ENCODE measurements at places on chromosomes 16 and 17.
A peak's percentile ranks its signal among the peaks of the same experiment; 100 is the strongest.

GRCh38 chr16:23519282-23519681, 9.0 kb upstream of the GGA2 start:
- no peak for DNase-seq

DNA sequence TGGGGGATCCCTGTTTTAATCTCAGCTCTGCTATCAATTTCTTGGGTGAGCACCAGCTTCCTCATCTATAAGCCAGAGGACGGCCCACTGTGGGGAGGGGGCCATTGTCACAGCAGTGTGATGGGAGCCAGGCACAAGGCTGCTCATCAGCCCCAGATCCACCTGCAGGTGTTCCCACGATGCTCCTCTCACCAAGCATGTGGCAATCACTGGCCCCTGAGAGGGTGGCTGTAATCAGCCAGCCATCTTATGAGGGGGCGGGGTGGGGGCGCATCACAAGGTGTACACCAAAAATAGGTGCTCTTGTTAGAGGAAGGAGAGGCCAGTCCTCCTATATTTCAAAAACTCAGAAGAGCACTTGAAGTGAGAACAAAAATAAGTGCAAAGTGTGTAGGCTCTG, 31.2 kb downstream of the HNF1B start:
- no peak for DNase-seq

GRCh38 chr17:6323626-6324356, 111.1 kb downstream of the AIPL1 start:
- DNase-seq, result no peak

DNA sequence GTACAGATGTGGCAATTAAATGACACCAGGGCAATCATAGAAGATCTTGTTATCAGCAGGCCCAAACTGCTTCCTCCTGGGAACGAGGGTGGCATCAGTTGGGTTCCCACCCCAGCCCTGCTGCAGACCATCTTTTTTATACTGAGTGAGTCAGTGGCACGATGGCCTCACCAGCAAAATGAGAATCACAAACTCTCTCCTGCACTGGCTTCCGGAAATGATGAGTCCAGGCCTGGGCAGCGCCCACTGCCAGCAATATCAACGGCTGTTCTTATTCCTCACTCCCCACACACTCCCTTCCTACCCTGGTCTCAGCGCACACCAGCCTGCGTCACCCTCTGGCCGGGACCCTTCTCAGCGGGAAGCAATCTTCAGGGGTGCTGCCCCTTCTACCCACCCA, 340.3 kb downstream of the FOXL1 start:
- DNase-seq, result no peak

DNA sequence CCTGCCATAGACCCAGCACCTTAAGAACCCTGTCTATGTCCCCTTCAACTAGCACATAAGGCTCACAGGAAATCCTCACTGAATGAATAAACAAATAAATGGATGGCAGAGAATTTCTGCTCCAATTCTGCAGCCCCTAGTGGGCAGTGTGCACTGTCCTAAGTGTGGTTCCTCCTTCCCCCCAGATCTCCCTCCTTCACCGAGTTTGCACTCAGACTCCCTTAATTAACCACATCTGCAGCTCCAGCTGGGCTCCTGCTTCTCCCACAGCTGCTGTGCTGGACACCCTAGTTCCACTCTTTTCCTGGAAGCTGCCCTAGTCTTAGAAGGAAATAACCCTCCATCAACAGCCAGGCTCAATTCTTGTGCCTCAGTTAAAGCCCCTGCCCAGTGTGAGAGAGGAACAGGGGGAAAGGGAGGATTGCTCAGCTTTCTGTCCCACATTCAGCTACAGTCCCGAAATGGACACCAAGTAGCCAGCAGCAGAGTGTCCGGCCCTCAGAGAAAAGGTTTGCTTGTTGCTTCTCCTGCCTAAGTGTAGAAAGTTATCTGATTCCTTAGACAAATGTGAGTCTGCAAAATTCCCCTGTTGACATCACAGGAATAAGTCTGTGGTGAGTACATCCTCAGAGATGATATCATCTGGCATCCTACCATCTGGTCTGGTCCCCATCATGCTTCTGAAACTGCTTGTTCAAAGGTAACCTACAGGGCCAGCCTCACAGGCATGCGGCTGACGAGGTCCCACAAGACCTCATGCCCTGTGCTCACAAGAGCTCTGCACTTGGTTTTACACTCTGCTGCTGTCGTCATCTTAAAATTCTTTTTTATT, 12.3 kb downstream of the LRRC3C start:
- DNase-seq, result no peak

DNA sequence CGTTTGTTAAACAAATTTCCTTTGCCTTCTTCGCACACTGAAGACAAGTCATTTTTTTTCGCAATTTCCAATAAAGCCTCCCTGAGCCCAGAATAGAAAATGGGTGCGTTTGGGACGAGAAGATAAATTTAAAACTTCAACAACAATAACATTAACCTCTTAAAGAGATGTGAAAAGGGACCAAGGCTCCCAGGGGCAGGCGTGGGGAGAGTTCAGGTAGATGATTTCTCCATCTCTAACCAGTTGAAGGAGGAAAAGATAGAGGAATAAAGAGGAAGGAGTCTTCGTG, 1.3 kb upstream of the HOXB4 start:
- DNase-seq, result no peak

DNA sequence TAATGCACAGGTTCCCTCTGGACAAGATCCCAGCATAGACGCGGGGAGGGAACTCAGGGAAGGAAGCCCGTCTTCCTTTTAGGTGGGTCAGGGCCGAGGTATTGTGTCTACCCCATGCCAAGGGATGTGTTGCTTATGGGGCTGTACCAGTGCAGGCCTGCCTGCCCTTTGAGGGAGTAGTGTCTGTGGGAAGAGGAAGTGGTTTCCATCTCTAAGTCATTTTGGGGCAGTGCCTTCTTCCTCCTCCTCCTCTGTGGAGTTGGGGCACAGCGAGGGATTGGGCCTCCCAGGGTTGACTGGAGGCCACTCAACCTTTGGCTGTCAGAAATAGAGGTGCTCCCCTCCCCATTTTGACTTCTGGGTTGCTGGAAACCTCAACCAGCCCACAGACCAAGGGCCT, 26.5 kb downstream of the GJD3 start:
- no peak for DNase-seq

GRCh38 chr16:65365732-65366715, 244.2 kb upstream of the CDH11 start:
- no peak for DNase-seq

DNA sequence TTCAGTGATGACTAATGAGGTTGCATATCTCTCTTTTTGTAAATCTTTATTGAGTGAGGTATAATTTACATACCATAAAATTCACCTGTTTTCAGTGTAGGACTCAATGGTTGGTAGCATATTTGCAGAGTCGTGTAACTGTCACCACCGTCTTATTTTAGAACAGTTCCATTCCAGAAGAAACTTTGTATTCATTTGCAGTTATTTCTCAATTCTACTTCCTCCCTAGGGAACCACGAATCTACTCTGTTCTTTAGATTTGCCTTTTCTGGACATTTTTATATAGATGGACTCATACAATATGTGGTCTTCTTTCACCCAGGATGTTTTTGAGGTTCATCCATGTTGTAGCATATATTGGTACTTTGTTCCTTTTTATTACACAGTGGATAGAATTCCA, 3.7 kb downstream of the FTO start:
- no peak for DNase-seq

DNA sequence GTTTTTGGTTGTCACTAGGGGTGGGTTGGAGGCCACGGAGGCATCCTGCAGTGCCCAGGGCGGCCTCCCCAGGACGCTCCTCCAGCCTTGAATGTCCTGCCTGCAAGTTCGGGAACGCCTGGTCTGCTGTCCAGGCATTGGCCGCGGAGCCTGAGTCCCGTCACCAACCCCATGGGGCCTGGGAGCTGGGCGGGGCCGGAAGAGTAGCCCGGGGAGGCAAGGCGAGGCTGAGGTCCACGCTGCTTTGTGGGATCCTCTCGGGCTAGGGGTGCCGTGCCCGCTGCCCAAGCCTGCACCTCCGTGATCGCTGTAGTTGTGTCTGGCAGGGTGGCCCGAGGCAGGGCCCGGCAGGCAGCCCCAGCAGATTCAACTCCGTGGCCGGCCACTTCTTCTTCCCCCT, 12.8 kb downstream of the TELO2 start:
- no peak for DNase-seq

- DNase-seq, result no peak
Measured at GRCh38 chr16:63806794-63807506, 1314.9 kb downstream of the CDH11 start.

DNA sequence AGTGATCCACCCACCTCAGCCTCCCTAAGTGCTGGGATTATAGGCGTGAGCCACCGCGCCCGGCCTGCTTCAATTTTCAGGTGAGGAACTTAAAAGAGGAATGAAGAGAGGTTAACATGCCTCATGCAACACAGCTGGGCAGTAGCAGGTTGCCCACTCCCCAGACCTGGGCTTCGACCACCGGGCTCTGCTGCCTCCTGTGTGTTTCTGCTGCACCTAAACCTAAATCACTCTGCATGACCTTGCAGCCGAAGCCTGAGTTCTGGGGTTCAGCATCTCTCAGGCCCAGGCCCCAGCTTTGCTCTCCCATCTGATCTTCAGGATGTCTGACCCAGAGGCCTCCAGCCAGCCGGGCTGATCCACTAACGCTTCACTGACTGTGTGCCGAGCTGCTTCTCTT, 112.6 kb downstream of the OR1D5 start:
- DNase-seq, result no peak

DNA sequence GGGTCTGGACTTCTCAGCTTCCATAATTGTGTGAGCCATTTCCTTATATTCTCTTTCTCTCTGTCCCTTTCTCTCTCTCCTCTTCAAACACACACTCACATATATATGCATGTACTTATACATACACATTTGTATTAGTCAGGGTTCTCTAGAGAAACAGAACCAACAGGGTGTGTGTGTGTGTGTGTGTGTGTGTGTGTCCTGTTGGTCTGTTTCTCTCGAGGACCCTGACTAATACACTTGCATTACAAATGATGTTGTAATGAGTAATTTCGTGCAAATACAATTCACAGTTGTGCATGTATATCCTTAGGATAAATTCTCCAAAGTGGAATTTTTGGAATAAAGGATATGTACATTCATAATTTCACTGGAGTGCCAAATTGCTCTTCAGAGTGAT, 115.3 kb downstream of the NPIPB5 start:
- no peak for DNase-seq

DNA sequence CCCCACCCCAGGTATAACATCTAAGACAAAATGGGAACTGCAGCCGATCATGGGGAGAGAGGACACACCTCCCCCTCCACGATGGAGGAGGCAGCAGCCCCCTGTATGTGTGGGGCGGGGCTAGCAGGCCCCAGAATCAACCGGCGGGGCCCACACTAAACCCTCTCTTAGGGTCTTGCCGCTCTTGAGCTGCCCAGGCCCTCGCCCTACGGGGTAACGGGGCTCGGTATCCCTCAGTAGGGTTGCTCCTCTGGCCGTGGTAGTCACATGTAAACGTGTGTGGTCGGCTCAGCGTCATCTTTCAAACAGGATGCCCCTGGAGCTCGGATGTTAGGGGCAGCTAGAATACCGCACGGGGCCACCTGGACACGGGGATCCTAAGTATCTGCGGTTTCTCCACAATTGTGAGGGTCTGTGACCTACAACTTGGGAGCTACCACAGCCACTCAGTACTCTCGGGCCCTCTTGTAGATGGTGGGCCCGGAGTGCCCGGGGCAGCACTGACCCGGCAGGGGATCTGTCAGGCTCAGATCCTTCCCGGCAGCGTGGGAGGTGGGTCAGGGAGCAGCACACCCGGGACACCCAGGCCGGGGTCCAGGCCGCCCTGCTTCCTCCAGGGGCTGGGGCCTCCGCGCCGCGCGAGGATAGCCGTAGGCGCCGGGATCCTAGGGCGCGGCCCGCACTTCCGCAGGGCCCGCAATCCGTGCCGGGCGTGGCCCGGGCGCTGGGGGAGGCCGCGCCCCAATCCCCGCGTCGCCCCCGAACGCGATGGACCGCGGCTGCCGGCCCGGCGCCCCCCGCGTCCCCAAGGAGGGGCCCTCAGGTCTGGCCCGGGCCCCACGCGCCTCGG, 781 bp downstream of the ARHGDIA start:
- DNase-seq, result peak; percentile 45

- DNase-seq, result no peak
Measured at GRCh38 chr17:50029185-50029584, 26.7 kb upstream of the ITGA3 start.

- no peak for DNase-seq
Measured at GRCh38 chr17:73744411-73744810, 100.2 kb upstream of the SDK2 start.

- peak; percentile 73 for DNase-seq
Measured at GRCh38 chr16:13923703-13924298, 3.8 kb downstream of the ERCC4 start.

GRCh38 chr17:8997994-8998628, 23.2 kb upstream of the NTN1 start:
- peak; percentile 49 for DNase-seq

- DNase-seq, result no peak
Measured at GRCh38 chr17:35245196-35245486, 2.3 kb downstream of the SLFN5 start.

- no peak for DNase-seq
Measured at GRCh38 chr17:45785480-45786193, 1.5 kb downstream of the CRHR1 start.

DNA sequence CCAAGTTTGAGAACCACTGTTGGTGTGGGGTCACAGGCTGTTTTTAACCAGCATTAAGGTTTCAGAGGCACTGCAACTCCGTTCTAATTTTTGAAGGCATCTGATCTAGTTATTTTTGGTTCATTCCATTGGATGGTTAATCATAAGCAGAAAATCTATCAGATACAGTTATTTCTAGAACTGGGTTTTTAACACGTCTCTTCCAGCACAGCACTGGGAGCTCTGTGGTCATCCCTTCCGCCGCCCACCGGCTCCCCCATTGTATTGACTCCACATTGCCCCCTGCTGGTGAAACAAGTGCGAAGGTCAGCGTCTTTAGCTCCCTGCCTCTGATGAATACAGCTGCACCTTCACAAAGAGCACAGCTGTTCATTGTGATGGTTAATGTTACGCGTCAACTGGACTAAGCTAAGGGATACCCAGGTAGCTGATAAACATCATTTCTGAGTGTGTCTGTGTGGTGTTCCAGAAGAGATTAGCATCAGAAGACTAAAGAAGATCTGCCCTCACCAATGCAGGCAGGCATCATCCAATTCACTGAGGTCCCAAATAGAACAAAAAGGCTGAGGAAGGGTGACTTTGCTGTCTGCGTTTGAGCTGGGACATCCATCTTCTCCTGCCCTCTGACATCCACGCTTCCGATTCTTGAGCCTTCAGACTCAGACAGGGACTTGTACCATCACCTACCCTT, 8.5 kb downstream of the CCL18 start:
- DNase-seq, result no peak

DNA sequence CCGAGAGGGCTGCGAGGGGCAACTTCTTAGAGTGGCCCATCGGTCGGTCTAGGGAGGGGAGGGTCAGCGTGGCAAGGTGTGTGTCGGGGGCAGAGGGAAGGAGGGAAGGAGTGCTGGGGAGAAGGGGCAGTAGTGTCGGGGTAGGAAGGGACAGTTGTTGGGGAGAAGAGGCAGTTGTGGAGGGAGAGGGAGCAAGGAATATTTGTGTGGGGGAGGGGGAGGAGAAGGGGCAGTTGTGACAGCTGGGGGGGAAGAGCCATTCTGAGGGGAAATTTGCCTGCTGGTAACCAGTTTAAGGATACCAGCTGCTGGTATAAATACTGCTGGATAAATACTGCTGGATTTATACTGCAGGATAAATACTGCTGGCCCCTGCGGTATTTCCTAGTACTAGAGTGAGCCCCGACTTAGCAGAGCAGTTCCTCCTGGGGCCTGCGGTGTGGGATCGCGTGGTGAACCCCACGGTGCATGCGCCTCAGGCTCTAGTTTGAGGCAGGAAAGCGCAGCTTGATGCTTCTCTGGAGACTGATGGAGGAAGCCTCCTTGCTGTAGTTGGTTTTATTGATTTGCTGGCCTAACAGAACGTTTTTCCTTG, 309 bp downstream of the DNAH2 start:
- peak; percentile 62 for DNase-seq

GRCh38 chr17:14672830-14673229, 371.9 kb downstream of the HS3ST3B1 start:
- no peak for DNase-seq

All from NCI-H1694 treated with DMSO at 0.1 percent for 48 hours (cell line).